Thoracic aorta (tissue), 2 donors: ENCODE measurements at places on chromosomes 11 and 22.

GRCh38 chr11:126114486-126115126 is 51.9 kb upstream of the CDON start:
- DNase-seq: no peak

DNA sequence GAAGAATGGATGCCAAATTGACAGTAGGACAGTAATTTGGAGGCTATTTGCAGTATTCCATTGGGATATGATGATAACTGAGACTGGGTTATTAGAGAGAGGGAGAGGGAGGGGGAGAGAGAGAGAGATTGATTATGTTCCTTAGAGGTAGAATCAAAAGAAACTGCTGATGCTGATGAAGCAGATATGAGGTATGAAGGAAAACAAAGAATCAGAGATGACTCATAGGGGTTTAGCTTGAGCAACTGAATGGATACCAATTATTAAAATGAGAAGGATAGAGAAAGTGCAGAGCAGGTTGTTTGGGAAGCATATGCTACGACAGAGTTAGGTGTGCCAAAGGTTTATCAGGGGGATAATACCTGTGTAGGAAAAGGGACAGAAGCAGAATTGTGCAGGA is 12.8 kb upstream of the NUCB2 start:
- DNase-seq: no peak

- no peak for DNase-seq
These were observed 29.3 kb downstream of the TUG1 start for GRCh38 chr22:30998329-30998728.

DNA sequence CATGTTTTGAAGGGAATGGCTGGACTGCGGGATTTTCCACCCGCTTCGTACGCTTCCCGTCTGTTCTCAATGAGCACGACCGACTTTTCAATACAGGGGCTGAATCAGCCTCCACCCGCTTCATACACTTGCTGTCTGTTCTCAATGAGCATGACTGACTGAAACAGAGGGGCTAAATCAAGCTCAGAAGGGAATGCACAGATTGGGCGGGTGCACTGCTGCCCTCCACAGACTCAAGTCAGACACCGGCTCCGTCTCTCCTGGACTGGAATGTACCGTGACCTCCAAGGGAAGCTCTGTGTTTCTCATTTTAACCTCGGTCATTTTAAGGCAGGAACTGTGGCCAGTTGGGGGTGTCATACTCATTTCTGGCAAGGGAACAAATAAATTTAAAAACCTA is 48.5 kb downstream of the BRD1 start:
- DNase-seq: no peak

GRCh38 chr11:117122556-117122955 is 21.5 kb upstream of the PAFAH1B2 start:
- no peak for DNase-seq

GRCh38 chr22:41273128-41273527 is 12.9 kb downstream of the RANGAP1 start:
- no peak for DNase-seq

- no peak for DNase-seq
These were observed 15.2 kb downstream of the BCL9L start for GRCh38 chr11:118910309-118911112.

DNA sequence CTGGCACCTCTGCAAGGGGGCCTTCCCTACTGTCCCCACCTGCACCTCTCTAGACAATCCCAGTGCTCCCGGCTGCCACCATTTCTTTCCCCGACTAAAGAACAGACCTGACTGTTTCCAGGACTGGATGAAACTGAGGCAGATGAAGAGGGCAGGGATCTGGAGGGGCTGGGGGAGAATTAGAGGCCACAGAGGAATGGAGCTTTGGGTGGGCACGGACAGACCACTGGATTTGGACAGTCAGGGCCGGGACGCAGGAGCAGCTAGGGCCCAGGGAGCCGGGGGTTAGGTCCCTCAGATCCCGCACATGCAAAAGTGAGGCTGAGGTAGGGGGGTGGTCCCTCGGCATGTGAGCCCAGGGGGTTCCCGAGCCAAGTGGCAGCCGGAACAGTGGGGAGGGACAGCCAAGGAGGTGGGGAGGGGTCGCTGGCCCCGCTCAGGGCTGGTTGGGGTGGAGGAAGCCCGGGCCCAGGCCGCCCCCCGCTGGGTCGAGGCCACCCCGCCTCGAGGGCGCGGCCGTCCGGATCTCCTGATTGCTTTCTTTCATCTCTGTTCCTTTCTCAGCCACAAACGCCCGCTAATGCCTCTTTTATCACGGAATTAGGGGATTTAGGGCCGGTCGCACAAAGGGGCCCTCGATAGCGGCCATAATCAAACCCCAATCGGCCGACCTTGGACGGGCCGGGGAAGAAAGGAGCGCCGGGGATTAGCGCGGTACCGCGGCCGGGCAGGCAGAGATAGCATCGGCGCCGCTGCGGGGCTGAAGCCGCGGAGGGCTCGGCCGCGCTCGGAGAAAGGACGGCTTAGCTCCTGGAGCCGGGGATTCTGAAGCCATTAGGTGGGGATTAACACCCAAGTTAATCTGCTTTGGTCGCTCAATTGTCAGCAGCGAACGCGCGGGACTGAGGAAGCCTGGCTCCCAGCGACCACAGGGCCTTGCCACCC is 9.3 kb downstream of the SLC25A1 start:
- no peak for DNase-seq

DNA sequence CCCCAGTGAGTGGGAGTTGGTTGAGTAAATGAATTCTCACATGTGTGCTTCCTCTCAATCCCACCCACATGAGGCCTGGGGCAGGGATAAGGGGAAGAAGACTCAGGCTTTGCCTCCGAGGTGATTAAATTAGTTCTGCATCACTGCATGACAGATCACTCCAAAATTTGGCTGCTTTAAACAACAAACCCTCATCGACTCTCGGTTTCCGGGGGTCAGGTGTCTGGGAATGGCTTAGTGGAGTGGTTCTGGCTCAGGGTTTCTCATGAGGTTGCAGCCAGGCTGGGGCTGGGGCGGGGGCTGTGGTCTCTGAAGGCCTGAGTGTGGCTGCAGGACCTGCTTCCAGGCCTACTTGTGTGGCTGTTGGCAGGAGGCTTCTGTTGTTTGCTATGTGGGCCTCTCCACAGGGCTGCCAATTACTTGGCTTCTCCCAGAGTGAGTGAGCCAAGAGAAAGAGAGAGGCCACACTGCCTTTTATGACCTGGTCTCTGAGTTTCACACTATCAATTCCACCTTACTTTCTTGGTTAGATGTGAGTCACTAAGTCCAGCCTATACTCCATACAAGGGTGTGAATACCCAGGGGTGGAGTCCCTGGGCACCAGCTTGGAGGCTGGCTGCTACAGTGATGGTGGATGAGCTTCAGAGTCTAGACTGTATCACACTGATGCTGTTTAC is 15.9 kb downstream of the MOGAT2 start:
- no peak for DNase-seq

DNA sequence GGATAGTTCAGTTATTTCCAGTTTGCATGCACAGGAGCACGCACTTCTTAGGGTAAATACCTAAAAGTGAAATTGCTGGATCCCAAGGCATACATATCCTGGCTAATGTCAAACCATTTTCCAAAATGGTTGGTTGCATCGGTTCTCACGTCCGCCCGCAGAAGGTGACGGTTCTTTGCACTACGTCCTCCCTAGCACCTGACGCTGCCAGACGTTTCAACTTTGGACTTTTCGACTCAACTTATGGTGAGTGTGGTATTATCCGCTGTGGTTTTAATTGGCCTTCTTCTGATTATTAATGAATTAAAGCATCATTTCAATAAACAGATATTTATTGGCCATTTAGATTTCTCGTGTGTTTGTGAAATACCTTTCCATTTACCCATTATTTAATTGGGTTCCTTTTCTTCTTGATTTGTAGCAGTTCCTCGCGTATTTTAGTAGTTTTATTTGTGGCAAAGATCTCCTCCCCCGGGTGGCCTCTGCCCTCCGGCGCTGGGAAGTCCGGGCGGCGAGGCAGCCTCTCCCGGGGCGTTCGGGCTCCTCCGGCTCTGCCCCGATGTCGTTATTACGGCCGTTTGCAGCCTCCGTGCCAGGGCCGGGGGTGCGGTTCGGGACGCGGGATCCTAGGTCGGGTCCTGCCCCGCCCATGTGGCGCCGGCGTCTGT is at the start of gene JHY:
Gene JHY (plus strand): TSS at position 571 of the 668 bp plus-strand sequence. CDS start 3,091 bp downstream, outside the sequence.
- DNase-seq: no peak

- DNase-seq: no peak
These were observed 22.4 kb upstream of the SLC29A2 start for GRCh38 chr11:66393954-66394353.

GRCh38 chr11:27524155-27524554 is 17.6 kb upstream of the LIN7C start:
- DNase-seq: no peak

- DNase-seq: peak; percentile 51
These were observed 128.8 kb upstream of the ANO1 start for GRCh38 chr11:69949327-69949726.

- no peak for DNase-seq
These were observed 6.7 kb upstream of the MCAM start for GRCh38 chr11:119323532-119324033.

DNA sequence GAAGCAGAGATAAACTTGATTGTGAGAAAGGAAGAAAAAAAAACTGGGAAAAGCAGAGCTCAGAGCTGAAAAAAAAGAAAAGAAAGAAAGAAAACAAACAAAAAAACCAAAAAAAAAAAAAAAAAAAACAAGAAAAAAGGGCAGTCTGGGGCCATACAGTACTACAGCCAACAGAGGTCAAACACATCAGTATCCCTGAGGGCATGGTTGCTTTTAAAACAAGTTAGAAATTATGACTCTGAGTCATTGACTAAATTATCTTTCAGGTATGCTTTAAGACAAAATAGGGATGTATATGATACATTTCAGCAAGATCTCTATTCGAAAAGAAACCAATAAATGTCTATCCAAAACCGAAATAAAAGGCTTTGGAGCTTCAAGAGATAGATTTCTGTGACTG is 37.1 kb upstream of the TLCD5 start:
- no peak for DNase-seq

DNA sequence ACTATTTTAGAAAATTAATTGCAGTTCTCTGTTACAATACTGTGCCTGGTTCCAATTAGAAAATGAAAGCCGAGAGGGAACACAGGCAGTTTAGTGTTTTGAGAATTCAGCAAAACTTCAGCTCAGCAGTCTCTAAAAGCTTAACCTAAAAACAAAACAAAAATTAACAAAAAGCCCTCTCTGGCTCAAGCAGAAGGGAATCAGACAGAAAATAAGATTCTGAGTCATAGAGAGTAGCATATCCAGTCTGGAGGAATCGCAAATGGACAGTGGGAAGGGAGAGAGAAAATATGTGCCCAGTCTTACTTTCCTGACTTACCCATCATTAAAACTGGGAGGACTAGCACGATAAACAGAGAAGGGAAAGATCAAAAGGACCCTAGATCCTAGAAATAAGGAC is 38.1 kb upstream of the CHRM4 start:
- DNase-seq: no peak

DNA sequence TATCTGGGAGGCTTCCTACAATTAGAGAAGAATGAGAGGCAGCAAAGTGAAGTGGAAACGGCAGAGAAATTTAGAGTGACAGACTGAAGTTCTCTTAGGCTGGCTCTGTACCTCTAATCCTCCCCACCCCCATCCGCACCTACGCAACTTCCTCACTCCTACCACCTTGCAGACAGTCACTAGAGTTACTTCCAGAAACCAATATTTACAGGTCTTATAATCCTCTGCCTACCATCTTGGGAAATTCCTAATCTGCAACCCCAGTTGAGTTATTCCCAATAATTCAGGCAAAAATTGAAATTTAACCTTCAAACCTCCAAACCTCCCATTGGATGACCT is 71.7 kb downstream of the PAK1 start:
- DNase-seq: no peak

DNA sequence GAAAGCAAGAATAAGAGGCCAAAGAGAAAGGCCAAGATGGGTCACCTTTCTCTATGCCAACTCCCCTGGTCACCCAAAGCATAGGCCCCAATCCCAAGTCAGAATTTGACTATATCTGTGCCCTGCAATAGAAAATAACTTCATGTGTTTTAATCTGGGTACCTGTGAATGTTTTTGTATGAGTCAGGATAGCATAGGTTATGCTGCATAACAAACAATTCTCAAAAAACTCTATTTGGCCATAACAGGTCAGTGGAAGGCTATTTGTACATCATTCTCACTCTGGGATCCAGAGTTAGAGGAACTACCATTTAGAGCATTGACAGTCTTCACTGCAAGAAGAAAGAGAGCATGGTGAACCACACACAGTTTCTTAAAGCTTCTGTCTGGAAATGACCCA is 167.3 kb downstream of the DBX1 start:
- no peak for DNase-seq

DNA sequence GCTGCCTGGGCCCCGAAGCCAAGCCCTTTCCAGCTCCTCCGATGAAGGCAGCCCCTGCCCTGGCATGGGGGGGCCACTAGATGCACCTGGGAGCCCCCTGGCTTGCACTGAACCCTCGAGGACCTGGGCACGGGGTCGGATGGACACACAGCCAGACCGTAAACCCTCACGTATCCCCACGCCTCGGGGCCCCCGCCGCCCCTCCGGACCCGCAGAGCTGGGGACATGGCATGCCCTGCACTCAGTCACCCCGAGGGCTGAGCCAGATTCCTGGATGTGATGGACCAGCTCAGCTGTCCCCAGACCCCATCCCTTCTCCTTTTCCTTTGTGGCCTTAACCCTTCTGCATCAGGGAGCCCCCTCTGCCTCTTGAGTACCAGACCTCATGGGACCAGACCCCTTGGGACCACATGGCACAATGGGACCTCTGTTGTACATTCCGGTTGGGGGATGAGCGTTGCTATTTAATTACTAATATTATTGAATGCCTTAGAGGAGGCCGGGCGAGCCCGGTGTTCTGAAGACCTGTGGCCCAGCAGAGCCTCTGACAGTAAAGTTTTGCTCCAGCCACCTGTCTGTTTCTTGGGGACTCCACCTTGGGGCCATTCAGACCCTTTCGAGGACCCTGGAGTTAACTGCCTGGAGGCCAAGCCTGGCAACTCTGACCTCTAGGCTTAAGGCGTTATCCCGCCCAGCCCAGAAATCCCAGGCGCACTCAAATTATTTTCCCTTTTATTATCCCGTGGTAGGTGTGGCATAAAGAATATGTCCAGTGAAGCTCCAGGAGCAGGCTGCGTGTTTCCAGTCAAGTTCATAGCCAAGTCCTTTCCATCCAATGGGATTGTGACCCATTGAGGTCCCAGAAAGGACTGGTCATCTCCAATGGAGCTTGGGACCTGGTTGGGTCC is 3.0 kb downstream of the RASL10A start:
- DNase-seq: no peak

- DNase-seq: no peak
These were observed 5.9 kb downstream of the TKFC start for GRCh38 chr11:61338783-61339489.

- DNase-seq: no peak
These were observed 14.2 kb upstream of the APOA1 start for GRCh38 chr11:116851626-116852025.

DNA sequence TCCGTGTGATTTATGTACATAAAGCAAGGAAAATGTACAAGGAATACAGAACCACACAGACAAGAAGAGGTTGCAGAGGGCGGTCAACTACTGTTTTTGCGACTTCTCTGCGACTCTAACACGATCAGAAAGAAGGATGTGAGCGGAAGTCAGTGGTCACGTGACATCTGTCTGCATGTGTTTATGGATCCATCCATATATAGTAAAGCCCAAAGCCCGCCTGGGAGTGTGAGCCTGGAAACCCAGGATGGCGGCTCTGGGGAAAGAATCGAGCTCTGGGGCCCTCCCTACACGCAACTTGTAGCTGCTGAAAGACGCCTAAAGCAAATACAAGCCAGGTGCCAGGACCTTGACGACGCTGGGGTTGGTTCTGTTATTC is 8.8 kb downstream of the OSBPL5 start:
- no peak for DNase-seq

- DNase-seq: no peak
These were observed 108.3 kb upstream of the PARVA start for GRCh38 chr11:12269104-12269441.
